Endodermal cell (in vitro differentiated cells): ENCODE measurements at places on chromosomes 11 and 22.

DNA sequence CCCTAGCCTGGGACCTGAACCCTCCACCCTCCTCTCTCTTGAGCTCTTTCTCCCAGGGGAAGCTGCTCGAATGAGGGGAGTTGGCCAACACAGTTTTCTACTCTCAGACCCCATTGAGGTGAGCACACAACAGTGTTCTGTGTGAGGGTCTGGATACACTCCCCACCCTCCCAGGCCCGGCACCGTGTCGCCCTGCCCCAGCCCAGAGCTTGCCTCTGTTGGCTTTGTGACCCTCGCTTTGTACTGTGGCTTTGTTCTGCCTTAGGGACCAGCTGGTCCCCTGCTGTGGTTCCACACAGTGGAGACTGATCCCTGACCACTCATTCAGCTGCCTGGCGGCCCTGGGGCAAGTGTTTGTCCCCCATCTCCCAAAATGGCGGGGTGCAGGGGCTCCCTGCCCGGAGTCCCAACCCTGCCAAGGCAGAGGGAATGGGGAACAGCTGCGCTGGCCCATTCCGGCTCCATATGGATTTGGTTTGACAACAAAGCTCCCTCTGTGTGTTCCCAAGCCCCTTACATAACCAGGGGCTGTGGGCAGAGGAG is 8.3 kb downstream of the ST3GAL4 start:
- H3K36me3 ChIP-seq, result no peaks in the 10 kb centered on the region
- H3K4me1 ChIP-seq, result peaks cover 10% of the 10 kb centered on the region
- DNase-seq, result peak; percentile 37
- peak overlapping the region; percentile 44 for H3K27ac ChIP-seq

- H3K27ac ChIP-seq, result no peak overlapping the region
- H3K4me1 ChIP-seq, result no peaks in the 10 kb centered on the region
- DNase-seq, result no peak
- no peaks in the 10 kb centered on the region for H3K27me3 ChIP-seq
Observed at GRCh38 chr11:88689548-88690240, 352.2 kb upstream of the CTSC start.

DNA sequence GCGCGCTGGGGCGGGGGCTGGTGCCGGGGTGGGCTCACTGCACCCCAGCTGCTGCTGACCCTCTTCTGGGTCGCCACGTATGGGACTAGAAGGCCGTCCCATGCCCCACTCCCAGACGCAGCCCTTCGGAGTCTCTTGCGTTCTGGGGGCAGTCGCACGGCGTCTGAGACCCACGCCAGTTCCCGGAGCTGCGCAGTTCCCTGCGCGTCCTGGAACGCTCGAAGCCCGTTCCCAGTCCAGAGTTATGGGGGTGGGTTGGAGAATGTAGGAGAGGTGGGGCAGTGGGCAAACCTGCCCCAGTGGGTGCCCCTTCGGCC is 375 bp downstream of the LAYN start:
- H3K36me3 ChIP-seq, result no peaks in the 10 kb centered on the region
- no peaks in the 10 kb centered on the region for H3K4me1 ChIP-seq
- H3K4me3 ChIP-seq, result peak overlapping the region; percentile 77
- DNase-seq, result no peak
- H3K27ac ChIP-seq, result no peak overlapping the region

DNA sequence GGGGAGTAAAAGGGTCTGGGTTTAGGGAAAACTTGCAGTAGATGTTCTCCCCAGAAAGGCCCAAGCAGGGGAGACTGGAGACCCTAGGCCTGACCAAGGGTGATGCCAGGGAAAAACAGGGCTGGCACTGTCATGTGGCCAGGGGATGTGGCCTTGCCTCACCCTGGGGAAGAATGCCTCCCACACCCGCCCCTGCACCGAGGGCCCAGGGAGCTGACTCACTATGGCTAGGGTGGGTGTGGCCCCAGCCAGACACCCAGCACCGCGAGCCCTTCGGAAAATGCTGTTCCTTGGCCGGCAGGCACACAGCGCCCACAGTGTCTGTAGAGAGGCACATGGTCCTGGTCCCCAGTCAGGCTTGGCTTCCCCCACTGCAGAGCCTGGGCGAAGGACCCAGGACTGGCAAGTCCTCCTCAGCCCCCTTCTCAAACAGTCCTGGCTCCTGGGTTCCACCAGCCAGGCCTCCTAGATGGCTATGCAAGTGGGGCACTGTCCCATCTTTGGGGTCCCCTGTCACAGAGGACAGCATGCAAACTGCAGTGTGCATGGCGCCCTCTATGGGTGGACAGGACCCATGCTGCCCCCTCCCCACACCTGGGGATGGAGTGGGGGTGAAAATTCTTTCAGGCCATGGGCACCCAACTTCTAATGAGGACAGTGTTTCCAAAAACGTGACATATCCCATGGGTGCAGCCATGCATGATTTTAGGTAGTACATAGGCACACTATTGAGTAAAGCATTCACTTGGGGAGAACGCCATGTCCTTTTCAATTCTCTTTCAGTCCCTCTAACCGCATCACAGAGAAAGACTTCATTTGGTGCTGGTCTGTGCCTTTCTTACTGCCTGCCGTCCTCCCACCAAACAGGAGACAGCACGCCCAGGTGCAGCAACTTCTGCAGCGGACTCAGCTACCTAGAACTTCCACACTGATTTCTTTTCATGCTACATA is 15.2 kb downstream of the TMPRSS5 start:
- no peaks in the 10 kb centered on the region for H3K36me3 ChIP-seq
- peak; percentile 89 for DNase-seq
- H3K4me3 ChIP-seq, result no peak overlapping the region
- no peaks in the 10 kb centered on the region for H3K27me3 ChIP-seq
- no peak overlapping the region for H3K27ac ChIP-seq
- H3K4me1 ChIP-seq, result no peaks in the 10 kb centered on the region

- DNase-seq, result peak; percentile 55
- no peaks in the 10 kb centered on the region for H3K27me3 ChIP-seq
- no peak overlapping the region for H3K4me3 ChIP-seq
- no peak overlapping the region for H3K27ac ChIP-seq
- no peaks in the 10 kb centered on the region for H3K36me3 ChIP-seq
Observed at GRCh38 chr11:43954241-43954640, 11.8 kb downstream of the C11orf96 start.

DNA sequence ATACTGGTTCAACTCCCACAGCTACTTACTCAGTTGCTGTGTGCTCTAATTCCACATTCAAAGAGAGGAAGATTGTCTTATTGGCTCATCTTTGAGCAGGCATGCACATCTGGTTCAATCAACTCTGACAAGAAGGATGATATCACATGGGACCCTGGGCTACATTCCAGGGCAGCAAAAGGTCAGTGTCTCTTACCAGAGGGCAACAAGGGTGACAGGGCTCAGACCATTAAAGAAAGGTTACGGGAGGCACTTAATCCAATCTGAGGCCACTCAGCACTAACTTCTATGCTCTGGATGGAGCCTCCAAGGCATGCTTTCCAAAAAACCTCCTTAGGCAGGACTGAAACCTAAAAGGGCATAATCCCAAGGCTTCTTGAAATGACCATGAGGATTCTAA is 549.4 kb upstream of the API5 start:
- no peaks in the 10 kb centered on the region for H3K27me3 ChIP-seq
- DNase-seq, result no peak
- no peaks in the 10 kb centered on the region for H3K4me1 ChIP-seq
- no peaks in the 10 kb centered on the region for H3K36me3 ChIP-seq
- no peak overlapping the region for H3K4me3 ChIP-seq

- no peak overlapping the region for H3K4me3 ChIP-seq
- peaks cover 22% of the 10 kb centered on the region for H3K27me3 ChIP-seq
- no peak overlapping the region for H3K27ac ChIP-seq
- H3K4me1 ChIP-seq, result no peaks in the 10 kb centered on the region
Observed at GRCh38 chr11:19467904-19468303, 227.2 kb upstream of the E2F8 start.
